Jurkat, Clone E6-1 (cell line): ENCODE measurements at places on chromosomes 2 and 18.

DNA sequence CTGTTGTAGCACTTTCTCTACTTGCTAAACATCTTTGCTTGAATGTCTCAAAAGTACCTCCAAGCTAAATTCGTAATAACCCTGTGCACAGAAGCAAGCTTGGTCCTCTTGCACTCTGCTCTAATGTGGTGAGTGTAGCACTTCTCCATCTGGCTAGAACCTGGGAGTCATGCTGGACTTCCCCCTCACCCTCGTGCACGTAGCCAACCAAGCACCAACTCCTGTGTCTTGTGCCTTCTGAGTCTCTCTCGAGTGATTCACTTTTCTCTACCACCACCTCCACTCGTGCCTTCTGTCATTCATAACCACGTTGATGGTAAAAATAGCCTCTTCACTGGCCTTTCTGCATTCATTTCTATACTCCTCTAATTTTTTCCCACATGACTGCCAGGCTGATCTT is 91.9 kb upstream of the KCNE4 start:
- DNase-seq, result no peak

DNA sequence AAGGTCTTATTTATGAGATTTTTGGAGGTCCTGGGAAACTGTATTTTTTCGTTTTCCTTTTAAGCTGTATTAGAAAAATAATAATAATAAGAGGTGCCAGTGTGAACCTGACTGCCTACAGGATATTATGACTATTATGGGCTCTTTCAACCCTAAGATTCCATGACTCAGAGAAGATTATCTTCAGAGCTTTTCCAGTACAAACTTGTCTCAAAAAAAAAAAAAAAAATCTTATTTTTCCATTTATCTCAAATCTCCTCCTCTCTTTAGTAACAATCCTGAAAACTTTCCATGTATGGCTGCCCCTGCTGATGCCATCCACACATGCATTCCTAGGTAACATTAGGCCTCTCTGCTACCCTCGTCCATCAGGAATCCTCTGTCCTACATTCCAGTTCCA is 36.7 kb upstream of the RPE start:
- DNase-seq, result no peak

- DNase-seq, result no peak
These were observed 100.2 kb downstream of the CCBE1 start for GRCh38 chr18:59597049-59597448.

DNA sequence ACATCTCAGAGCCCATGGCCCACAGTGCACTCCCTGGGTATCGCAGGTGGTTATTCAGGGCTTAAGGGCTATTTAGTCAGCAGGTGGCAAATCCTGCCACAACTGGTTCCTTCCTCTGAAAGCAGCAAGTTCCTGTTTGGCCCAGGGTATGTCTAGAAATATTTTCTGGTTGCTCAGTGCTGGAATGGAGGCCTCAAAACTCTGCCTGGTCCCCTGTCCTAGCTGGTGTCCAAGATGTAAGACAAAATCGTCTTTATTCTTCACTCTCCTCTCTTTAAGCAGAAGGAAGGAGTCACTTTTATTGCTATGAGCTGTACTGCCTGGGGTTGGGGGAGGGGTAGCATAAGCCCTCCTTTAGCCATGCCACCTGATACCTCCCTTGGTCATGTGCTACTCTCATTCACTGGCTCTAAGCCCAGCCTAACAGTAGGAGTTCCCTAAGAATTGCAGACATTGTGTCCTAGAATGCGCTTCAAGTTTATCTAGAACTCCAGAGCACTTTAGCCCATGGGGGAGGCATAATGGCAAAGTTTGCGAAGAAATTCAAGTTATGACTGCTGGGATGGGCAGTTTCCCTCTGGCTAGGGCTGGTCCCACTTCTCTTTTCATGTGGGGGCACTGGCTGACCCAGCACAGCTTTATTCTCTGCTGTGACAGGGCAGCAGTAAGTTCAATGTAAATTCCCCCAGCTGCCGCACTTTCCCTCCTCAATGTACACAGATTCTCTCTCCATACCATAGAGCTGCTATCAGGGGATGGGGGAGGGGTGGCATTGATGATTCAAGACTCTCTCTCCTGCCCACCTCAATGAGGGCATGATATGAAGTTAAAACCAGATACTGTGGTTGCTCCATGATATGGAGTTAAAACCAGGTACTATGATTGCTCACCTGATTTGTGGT is 27.1 kb upstream of the CWC22 start:
- no peak for DNase-seq

GRCh38 chr2:71452565-71452964 is 796 bp upstream of the DYSF start:
- peak; percentile 47 for DNase-seq

DNA sequence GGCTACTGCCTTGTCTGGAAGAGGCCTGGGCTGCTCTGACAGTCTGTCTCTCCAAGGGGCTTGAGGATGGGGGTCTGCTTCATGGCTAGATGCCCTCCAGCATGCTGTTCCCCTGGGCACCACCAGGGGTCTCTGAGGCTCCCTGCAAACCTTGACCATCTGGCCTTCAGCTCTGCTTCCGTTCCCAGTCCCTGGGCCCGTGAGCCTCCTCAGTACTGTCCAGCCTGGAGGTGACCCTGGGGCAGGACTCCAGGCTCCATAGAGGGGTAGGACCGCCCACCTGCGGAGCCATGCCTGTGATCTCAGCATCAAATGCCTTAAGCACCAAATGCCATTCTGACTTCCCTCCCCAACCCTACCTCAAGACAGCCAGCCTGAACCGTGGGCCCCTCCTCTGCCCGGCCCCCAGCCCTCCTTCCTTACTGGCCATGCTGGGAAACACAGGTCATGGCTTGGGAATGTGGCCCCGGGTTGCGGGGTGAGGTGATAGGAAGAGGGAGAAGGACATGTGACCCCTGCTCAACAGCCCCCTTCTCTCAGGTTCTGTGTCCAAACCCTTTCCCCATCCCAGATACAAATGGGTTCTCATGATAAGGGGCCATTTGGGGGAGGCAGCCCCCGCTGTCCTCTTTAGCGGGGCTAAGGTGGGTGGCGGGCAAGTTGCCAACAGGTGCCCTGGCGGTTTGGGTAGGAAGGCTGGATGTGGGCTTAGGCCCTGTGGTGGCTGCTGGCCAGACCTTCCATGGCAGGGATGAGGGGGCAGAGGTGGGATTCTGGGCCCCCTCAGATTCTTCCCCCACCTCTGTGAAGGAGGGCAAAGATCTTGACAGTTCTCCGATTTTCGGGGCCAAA is 25.0 kb downstream of the SPEG start:
- DNase-seq, result no peak

- DNase-seq, result no peak
These were observed 26.5 kb downstream of the SLC4A5 start for GRCh38 chr2:74316627-74317295.

GRCh38 chr2:117931978-117932377 is 81.9 kb downstream of the CCDC93 start:
- no peak for DNase-seq

DNA sequence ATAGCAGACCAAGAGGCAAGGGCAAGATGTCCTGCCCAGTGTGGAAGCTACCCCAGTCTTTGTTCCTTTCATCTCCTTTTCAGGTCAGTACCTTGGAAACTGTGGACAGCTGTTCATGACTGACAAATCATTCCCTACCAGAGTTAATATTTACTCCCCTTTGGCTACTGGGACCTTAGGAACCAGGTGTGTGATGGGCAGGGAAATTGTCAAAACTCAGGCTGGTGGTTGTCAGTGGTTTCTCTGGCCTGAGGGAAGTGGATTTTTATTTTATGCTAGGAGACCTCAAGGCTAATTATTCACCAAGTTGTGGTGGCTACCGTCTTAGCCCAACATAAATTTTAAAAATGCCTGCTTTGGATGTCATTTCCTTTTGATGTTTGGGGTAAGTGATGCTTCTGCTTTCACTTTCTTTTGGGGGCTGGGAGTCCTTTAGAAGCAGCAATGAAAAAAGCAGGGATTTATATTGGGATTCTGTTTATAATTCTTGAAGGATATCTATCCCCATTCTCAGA is 119.3 kb downstream of the SETBP1 start:
- no peak for DNase-seq

DNA sequence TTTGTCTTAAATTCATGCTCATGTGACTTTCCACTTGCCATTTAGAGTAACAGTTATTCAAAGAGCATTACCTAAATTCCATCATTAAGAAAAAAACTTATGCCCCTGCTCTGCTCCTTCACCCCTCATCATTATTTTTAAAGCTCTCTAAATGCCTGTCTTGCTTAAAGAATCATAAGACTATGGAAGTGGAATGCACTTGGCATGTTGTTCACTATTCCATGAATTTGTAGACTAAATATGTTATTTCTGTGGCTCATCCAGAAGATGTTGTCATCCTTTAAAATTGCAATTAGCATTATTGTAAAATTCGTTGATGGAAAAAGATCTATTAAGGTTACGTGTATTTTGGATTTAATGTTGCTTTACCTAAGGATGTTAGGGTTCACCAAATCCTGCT is 61.8 kb downstream of the FMNL2 start:
- no peak for DNase-seq

- no peak for DNase-seq
These were observed 1.5 kb downstream of the IER3IP1 start for GRCh38 chr18:47174545-47175116.

- DNase-seq, result no peak
These were observed 503.7 kb downstream of the ADCYAP1 start for GRCh38 chr18:1408376-1408775.

DNA sequence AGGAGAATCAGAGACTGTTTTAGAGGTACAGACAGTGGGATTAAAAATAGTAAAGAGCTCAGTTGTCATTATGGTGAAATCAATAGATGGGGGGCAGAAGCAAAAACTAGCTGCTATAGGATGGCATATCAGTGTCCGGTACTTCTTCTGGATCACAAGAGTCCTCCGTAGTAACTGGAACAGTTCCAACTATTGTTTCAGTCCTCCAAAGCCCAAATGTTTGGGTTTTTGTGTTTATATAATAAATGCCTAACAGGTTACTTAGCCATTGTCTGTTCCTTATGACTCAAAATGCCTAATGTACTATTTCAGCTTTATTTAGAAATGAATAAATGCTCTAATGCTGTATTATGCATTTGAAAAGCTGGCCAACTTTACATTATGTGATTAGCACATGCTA is 401.2 kb downstream of the PTH2R start:
- no peak for DNase-seq

DNA sequence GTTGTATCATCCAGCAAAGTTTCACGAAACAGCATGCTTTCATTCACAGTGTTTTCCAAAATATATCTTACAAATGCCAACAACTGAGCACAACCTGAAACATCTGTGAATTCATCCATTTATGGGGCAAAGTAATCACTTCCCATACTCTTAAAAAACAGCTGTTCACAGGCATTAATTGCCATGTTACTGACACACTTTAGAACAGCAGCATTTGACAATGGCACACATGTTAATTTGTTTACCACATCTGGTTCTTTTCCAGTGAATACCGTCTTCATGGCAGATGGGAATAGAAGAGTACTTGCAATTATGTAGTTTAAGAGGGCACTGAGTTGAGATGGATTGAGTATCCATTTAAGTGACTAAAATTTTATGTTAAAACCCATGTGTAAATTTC is 347.4 kb upstream of the LRP1B start:
- DNase-seq, result no peak

GRCh38 chr2:217625557-217626169 is 377.1 kb downstream of the TNS1 start:
- no peak for DNase-seq

GRCh38 chr18:12253663-12254135 is 462 bp upstream of the CIDEA start:
- no peak for DNase-seq

DNA sequence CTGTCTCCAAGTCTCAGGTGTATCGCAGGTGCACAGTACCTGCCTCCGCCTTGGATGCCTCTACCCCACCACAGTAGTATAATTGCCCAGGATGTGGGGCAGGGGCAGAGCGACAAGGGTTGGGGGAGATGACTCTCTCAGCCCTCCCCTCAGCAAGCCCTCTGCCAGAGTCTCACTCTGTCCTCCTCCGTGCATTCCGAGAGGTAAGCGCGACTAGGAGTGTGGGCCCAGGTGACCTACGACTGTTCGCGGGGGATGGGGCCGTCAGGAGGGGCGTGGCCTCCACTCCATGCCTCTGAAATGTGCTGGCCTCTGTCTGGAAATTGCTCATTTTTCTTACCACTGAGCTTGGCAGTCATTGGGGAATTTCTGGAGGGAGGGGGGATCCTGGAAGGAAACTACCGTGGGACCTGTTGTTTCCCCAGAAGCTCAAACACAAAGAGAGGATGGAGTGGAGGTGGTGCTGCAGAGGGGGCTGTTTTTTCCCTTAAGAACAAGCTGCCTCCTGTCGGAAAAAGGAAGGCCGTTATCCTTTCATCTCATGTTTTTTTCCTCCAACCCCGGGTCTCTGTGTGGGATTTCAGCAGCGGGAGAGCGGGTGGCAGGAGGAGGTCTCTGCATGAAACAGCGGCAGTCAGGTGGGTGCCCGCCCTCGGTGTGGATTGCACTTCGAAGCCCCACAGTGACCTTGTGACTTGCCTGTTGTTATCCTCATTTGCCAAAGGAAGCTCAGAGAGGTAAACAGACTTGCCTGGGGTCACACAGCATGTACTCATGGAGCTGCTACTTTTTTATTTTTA is 13.0 kb upstream of the RALB start:
- no peak for DNase-seq

DNA sequence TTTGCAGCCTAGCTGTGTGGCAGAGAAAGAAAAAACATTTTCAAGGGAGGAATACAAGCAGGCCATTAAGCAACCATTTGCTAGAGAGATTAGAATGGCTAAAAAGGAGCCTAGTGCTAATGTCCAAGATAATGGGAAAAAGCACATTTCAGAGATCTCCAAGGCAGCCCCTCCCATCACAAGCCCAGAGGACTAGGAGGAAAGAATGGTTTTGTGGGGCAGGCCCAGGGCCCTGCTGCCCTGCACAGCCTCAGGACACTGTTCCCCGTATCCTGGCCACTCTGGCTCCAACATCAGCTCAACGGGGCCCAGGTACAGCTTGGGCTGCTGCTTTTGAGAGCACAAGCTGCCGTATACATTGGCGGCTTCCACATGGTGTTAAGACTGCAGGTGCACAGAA is 16.5 kb upstream of the GBX2 start:
- DNase-seq, result no peak

- no peak for DNase-seq
These were observed 9.1 kb downstream of the TYW5 start for GRCh38 chr2:199946196-199946595.

GRCh38 chr2:179592167-179592936 is 269.1 kb downstream of the ZNF385B start:
- no peak for DNase-seq

GRCh38 chr2:169365029-169365480 is 2.7 kb upstream of the LRP2 start:
- DNase-seq, result no peak

- no peak for DNase-seq
These were observed 649.1 kb downstream of the NYAP2 start for GRCh38 chr2:226048611-226049010.

- no peak for DNase-seq
These were observed 65.1 kb upstream of the CXCR4 start for GRCh38 chr2:136183097-136183496.

DNA sequence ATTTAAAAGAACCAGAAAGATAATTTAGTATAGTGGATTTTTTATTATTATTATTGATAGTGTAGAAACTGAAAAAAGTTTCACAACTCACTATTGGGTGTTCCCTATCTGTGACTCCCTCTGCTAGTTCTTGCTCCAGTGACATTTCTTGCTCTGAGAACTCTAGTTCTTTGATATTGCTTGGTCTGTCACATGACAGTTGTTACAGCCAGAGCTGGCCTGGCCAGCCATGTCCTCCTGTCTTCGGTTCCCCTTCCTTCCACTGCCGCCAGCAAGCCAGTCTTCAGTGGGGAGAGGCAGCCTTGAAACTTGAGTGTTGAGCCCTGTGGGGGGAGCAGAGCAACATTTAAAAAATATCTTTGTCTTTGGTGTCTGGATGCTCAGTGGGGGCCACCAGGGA is 7.6 kb upstream of the THOC1 start:
- DNase-seq, result no peak
